ENCODE measurements at places on chromosomes 3 and 15.

- no peak for DNase-seq
Measured at GRCh38 chr3:27728195-27729087, 6.3 kb upstream of the EOMES start.

DNA sequence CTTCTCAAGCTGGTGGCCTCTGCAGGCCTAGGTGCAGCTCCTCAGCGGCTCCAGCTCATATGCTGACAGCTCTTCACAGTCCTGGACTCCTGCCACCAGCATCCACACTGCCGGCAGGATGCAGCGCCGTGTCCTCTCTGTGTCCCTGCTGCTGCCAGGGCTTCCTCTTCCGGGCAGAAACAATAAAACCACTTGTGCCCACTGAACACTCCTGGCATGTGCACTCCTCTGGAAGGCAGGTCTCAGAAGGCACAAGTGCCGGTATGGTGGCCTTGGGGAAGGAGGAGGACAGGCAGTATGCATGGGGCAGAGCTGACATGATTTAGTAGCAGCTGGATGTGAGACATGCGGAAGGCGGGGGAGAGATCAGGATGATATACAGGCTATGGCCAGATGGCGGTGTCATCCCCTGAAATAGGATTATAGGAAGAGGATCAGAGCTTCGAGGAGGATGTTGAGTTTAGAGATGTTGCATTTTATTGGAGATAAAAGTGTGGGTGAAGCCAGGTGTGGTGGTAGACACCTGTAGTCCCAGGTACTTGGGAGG lies 7.5 kb upstream of the MAN2A2 start:
- no peak for DNase-seq

DNA sequence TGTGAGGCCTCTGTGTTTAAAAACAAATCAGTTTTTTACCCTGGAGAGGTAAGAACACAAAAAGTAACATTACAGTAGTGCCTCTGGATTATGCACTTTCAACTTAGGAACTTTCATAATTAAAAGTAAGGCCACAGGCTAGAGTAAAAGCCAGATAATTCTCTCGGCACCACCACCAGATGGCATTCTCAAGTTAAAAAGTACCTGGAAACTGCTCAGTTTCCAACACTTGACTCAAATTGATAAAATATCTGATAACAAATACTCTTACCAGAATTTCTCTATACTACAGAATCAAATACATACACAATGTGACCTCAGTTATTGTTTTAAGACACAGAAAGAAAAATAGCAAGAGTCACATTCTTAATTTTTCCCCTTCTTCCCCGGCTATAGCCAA lies 19.9 kb downstream of the SPICE1 start:
- DNase-seq, result no peak

DNA sequence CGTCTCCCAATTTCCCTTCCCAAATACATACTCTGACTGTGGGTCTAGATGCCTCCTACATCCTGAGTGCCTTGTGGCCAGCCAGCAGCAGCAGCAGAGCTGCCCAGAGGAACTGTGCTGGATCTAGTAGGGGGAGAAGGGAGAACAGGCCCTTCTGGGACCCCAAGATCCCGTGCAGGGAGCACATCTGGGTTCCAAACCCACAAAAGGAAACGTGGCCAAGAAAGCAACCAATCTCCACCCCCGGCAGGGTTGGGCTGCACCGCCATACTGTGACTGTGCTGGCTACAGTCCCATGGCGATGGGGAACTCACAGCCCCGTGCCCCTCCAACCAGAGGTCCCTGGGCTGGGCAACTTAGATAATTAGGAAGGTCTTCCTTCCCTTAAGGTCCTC lies 86.3 kb downstream of the PPCDC start:
- DNase-seq, result no peak

DNA sequence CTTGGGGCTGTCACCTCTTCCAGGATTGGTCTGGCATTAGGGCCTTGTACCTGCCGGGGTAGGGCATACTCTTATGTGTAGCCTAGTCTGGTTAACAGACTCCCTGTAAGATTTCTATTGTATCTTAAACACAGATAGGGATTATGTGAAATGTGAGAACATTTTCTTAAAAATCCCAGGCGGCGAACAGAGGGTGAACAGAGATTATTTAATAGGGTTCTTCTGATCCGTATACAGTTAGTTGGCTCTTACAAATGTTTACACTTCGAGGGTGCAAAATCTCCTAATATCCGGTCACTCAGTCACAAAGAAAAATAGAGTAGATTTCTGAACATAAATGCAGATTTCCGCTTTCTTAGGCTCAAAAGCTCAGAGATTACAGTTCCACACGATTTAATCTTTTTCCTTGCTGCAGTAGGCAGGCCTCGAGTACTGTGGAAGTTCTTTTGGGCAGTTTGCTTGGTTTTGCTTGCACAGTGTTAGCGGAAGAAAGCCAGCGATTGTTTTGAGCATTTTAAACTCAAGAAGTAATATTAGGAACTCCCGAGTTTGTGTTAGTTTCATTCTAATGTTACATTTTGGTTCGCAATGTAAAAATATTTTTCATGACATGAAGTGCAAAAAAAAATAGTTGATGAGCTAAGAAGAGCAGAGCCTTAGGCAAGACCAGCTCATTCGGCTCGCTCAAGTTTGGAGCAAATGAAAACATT lies 993 bp downstream of the PLCL2 start:
- no peak for DNase-seq

DNA sequence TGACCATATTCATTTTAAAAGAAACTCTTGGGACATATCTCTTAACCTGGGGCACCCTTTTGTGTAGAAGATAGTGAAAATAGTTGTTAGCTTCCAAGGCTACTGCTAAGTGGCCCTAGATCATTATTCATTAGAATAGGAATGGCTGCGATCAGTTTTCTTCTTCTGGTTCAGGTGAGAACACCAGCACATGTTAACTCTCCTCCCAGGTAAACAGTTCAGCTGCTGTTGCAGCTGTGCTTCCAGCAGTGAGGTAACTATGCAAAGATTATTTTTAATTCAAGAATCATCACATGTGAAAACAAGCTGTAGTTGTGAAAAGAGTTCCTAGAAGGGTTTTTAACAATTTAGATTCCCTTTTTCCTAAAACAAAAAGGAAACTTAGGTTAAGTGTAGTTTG lies 43.3 kb downstream of the ZPLD1 start:
- DNase-seq, result no peak

DNA sequence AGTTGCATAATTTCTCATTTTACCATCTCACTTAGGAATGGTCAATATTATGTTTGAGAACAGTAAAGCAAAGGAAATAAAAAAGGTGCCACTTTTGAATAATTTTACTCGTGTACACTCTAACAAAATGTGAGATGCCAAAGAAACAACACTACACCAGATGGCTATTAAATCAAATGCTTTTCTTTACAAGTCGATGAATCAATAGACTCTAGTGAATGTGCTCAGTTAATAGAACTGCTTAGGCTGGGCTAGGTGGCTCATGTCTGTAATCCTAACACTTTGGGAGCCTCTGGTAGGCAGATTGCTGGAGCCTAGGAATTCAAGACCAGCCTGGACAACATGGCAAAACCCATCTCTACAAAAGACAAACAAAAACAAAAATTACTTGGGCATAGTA lies 87.9 kb downstream of the ZNF609 start:
- no peak for DNase-seq

- DNase-seq, result no peak
Measured at GRCh38 chr15:48584090-48584811, 61.3 kb downstream of the FBN1 start.

GRCh38 chr3:172607305-172608121 lies 84.3 kb upstream of the TNFSF10 start:
- no peak for DNase-seq

- DNase-seq, result no peak
Measured at GRCh38 chr3:8578282-8578681, 66.3 kb downstream of the SSUH2 start.

- DNase-seq, result no peak
Measured at GRCh38 chr15:23069496-23070166, 30.3 kb upstream of the TUBGCP5 start.

DNA sequence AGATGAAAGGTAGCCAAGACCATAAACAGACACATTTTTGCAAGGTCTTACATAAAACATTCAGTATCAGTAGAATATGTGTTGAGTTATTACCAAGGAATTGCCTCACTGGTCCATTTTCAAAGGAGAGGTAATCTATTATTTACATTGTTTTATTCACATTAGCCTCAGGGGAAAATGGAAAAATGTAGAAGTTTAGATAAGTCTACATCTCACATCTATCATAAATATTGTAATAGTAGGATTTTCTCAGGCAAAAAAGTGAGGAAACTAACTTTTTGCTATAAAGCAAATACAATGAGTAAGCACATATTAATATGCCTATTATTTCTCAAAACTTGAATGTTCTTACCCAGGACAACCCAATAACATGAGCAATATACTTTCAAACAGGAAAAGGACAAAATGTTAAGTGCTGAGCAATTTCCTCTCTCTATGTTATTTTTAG lies 184.6 kb upstream of the AGTR1 start:
- no peak for DNase-seq

DNA sequence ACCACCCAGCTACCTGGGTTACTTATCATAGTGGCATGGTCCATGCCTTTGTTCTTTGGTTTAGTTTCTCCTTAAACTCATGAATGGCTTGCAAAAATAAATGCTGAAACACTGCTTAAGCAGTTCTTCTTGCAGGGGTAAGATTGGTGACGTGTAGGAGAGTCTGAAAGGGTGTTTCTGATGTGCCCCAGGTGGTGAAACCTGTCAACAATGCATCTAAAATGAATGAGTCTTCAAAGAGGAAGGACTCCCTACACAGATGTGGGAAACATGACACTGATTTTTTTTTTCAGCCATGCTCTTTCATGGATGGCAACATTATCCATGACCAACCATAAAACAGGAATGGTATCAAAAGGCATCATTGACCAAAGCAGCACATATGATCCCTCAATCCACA lies 72.0 kb downstream of the KCNH8 start:
- no peak for DNase-seq

DNA sequence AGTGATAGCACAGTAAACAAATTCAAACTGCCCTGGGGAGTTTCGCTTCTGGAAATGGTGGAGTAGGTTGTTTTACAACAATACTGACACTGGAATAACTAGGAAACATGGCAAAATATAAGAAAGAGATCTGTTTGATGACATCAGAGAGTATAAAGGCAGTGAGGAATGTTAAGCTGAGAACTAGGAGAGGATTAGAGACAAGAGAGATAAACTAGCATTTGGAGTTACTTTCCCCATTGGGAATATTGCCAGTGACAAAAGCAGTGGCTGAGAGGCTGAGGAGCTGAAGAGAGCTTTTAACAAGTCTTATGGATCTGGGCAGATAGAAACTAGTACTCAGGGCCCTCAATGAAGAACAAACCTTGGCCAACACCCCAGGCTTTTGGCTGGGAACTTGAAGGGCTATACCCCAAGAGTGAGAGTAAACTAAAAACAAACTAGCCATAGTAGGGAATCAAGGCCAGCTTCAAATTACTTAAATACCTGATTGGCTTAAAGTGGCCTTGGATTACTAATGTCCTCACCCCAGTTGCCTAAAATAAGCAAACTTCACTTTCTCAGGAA lies 280.4 kb downstream of the KLF13 start:
- DNase-seq, result no peak

- DNase-seq, result no peak
Measured at GRCh38 chr3:13550423-13550690, 1.4 kb downstream of the FBLN2 start.

GRCh38 chr15:89371228-89372044 lies 36.8 kb upstream of the POLG start:
- no peak for DNase-seq

GRCh38 chr3:52633786-52634185 lies 51.9 kb downstream of the PBRM1 start:
- no peak for DNase-seq

GRCh38 chr3:112744825-112745566 lies 101.7 kb downstream of the CD200R1L start:
- no peak for DNase-seq

Measured in stimulated activated CD8-positive, alpha-beta memory T cell treated with anti-CD3 and anti-CD28 coated beads, Interleukin-4, amount 100 ng/mL, for 24 hours (primary cell).